ENCODE measurements at places on chromosomes 1 and 21.

DNA sequence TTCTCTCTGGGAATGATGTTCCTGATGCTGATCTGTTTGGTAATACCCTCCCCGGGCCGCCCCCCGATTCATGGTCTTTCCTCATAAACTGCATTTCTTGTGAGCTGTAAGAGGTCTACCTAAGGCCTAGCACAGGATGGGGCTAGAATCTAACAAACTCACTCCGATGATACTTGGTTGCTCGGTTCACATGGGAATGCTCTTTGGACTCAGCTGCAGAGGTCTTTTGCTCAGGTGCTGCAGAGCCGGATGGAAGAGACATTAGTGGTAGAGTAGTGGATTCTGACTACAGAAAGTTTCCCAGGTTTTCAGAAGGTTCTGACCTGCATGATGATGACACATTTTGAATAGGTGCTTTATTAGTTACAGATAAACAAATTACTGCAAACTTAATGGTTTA is 8.3 kb upstream of the TMEM269 start:
- no peak for DNase-seq

- no peak for DNase-seq
Observed at GRCh38 chr21:26756491-26757159, 88.6 kb downstream of the ADAMTS1 start.

DNA sequence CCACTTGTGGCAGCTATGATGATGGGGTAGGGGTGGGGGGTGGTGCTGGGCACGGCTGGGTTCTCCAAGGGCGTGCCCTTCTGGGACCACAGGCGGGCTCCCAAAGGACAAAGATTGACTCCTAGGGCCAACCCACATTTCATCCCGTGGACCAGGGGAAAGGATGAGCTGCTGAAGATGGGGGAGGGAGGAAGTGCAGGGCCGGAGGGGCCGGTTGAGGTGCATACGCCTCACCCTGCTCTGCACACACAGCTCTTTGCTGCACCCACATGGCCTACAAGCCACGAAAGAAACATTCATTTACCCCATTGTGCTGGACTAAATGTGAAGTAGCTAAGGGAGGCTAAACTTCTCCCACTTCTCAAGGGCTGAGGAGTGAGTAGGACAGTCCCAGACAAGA is 34.2 kb upstream of the GNPAT start:
- DNase-seq: no peak

DNA sequence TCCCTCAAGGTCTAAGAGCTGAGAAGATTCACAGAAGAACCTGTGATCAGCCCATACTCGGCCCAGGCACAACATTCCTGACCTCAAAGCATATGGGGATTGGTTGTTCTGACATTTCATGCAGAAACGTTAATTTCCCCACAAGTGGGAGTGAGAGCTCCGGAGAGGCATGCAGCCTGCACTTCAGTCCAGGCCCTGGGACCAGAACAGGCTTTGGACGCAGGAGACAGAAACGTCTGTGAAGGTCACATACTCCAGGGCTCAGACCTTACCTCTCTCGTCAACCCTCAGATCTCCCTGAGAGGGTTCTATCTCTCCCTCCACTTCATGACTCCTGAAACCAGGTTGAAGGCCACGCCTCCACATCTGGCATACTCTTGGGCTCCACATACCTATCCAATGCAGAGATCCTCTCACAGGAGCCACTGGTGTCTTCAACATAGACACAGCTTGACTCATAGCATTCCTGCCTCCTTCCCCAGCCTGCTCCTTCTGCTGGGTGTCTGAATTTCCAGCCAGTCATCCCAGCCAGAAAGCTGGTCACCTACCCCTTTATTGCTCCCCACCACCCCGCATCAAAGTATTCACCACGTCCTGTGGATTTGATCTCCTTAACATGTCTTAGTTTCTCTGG is 149.2 kb downstream of the OMA1 start:
- DNase-seq: no peak

GRCh38 chr1:94039871-94040569 is 80.9 kb downstream of the ABCA4 start:
- DNase-seq: no peak

DNA sequence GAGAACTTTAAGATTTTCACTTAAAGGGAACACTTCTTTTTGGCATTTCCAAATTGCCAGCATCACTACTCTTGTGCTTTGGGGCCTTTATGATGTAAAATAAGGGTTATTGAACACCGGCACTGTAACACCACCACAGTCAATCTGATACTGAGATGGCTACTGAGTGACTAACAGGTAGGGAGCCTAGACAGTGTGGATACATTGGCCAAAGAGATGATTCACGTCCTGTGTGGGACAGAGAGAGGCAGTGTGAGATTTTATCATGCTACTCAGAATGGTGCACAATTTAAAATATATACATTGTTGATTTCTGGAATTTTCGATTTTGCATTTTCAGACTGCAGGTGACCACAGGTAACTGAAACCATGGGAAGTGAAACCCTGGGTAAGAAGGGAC is 261.6 kb downstream of the SPATA17 start:
- DNase-seq: no peak

- DNase-seq: peak; percentile 34
Observed at GRCh38 chr1:90721210-90722194, 4.4 kb upstream of the BARHL2 start.

DNA sequence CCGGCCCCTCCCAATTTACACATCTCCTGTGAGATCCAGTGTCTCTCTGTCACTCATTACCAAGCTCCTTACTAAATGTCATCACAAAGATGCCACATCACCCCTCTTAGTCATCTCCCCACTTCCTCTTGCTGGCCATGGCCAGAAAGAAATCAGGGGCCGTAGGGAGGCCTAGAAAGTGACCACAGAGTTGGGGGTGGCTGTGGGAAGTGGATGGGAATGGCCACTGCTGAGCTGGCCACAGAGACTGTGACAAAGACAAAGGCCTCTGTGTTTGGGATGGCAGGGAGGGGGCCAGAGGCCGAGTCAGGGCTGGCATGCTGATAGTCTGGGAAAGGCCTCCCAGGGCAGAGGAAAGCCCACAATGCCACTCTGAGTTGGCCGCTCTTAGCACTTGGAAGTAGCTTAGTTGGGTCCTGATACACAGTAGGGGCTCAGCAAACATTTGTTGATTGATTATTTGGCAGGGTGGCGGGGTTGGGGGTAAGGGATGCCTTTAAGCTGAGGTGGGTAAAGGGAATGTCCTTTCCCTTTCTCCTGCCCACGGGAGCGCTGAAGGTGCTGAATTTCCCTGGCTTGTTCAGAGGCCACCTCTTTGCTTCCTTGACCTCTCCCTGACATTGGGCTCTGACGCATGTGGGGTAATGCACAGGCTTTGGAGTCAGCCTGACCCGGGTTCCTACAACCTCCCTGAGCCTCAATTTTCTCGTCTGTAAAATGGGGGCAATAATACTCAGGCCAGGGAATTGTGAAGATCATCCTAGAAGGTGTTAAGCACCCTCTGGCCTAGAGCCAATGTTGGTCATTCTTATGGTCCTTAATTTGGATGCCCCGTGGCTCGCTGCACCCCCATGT is 13.2 kb downstream of the NAV1 start:
- DNase-seq: no peak

DNA sequence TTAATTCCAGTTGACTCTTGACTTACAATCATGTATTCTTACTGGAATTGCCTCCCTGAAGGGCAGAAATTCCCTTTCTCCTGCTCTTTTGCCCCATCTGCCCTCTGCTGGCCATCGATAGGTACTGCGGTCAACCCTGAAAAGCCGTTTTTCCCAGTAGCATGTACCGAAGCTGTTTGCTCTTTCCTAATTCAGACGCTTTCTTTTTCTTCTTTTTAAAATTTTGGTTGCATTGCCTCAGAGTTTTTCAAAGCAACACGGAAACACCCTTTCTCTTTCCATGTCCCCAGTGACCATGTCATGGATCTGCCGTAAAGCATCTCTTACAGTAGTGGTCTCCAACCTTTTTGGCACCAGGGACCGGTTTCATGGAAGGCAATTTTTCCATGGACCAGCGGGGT is 164.2 kb upstream of the C1orf21 start:
- DNase-seq: no peak

GRCh38 chr1:217617126-217617525 is 13.8 kb downstream of the GPATCH2 start:
- DNase-seq: no peak

DNA sequence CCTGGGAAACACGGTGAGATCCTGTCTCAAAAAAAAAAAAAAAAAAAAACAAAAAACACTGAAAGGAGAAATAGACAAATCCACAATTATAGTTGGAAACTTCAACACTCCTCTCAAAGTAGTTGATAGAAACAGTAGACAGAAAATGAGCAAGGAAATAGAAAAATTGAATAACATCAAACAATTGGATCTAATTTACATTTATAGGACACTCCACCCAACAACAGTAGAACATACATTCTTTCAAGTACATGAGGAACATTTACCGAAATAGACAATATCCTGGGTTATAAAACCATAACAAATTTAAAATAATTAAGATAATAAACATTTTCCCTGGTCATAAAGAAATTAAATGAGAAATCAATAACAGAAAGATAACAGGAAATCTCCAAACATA is 14.9 kb upstream of the ZMYM1 start:
- DNase-seq: no peak

- no peak for DNase-seq
Observed at GRCh38 chr21:34754690-34755647, 86.2 kb downstream of the CLIC6 start.

DNA sequence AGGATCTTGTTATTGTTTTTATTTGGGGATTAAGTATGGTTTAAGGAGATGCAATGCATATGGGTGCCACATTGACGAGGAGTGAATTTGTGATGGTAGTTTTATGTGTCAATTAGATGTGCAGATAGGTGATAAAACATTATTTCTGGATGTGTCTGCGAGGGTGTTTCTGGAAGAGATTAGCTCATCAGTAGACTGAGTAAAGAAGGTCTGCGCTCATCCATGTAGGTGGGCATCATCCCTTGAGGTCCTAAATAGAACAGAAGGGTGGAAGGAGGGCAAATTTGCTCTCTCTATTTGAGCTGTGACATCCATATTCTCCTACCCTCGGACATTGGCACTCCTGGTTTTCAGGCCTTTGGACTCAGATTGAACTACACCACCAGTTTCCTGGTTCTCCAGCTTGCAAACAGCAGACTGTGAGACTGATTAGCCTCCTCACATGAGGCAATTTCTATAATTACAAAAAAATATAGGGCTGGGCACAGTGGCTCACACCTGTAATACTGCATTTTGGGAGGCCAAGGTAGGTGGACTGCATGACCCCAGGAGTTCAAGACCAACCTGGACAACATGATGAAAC is 118.2 kb upstream of the ZNF678 start:
- DNase-seq: no peak

GRCh38 chr1:38891753-38892152 is 10.4 kb upstream of the GJA9 start:
- no peak for DNase-seq

Measured in SK-N-MC (cell line).